Stimulated activated CD4-positive, alpha-beta T cell treated with anti-CD3 and anti-CD28 coated beads, Interleukin-4, amount 100 ng/mL, for 4 hours (primary cell): ENCODE measurements at places on chromosomes 1 and 21.

GRCh38 chr1:55580845-55581332 lies 365.7 kb upstream of the USP24 start:
- DNase-seq = no peak

DNA sequence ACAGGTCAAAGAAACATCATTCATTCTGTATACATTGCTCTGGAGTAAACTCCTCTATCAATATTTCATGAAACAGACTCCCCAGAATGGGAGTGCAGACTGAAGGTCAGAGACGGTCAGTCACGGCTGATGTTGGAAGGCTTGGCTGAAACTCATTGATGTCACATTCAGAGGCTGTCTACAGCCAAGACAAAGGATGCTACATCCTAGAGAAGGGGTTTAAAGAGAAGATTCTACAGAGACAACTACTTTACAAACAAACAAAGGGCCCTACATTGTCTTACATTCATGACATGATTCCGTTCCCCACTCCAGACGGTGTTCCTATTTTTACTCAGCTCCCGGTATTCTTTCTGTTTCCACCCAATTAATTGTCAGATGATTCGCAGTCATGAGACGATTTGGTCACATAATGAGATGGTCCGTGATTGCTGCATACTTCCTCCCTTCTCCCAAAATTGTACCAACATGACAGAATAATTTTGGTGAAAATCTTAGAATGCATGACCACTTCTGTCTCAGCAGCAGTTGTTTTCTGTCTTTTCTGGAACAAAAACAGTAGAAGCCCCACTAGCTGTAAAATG lies 73.8 kb upstream of the VAV3 start:
- DNase-seq = no peak

DNA sequence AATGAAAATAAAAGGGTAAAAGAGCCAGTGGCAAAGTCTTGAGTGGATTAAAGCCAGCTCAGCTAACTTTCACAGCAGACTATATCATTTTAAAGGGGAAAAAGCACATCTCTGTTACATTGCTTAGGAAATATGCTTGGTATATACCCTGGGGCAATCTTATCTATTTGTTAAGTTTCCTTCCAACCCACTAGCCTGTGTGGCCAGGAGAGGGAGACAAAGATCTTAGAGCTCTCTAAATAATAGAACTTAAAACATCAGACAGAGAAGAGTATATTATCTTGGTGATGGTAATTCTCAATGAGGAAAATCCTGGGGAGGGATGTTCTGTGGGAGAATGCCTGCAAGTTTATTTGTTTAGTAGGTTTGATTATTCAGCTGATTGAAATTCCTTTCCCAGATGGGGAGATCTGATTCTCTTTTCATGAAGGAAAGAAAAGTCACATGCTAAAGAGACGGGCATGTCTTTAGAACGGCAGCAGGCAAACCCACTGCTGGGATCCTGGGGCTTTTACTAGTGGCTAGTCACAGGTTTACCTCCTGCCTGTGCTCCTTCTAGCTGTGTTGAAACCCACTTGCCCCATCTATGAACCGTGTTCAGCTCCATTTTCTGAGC lies 3.6 kb downstream of the KCNE2 start:
- DNase-seq = peak; percentile 6

GRCh38 chr1:201266774-201267173 lies 16.5 kb upstream of the PKP1 start:
- DNase-seq = no peak

DNA sequence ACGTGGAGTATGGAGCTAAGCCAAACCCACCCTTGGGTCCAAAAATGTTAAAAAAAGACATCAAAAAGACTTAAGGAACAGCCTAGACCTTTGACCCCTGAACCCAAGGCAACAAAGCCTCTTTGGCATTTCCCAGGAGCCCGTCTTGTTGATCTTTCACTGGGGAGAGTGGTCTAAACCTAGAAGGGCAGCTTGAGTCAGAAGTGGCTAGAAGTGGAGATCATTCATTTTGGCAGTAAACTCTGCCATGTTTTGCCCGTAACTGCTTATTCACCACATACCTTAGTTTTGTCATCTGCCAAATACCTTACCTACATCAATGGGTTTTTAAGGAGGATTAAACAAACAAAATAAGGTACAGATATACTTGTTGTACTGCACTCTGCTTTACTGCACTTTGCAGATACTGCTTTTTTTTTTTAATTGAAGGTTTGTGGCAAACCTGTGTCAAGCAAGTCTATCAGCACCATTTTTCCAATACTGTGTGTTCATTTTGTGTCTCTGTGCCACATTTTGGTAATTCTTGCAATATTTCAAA lies 1.7 kb upstream of the CTSE start:
- no peak for DNase-seq

- no peak for DNase-seq
These were observed 82.2 kb downstream of the FMN2 start for GRCh38 chr1:240173836-240174235.

GRCh38 chr1:108893141-108893530 lies 16.4 kb downstream of the GPSM2 start:
- DNase-seq = no peak

GRCh38 chr1:40783001-40783905 lies at the start of gene KCNQ4:
Gene KCNQ4 (plus strand): TSS chr1:40783787. CDS start chr1:40784094, 307 bp downstream.
- peak; percentile 34 for DNase-seq

- DNase-seq = no peak
These were observed 197.4 kb downstream of the ADGRL2 start for GRCh38 chr1:81998165-81998564.

DNA sequence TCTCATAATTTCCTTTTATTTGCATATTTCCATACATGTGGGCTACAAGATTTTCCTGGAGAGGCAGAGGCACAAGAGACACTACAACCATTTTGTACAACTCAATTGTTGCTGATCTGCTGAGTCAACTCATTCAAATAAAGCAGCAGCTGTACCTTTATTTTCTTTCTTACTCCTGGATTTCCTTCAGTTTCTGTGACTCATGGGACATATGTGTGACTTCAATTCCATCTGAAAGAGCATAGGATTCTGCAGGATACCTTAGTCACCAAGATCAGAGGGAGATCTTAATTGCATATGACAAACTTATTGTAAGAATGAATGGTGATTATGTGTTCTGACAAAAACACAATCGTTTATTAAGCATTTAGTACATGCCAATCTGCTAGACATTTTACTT lies 2219.4 kb downstream of the NCAM2 start:
- no peak for DNase-seq

DNA sequence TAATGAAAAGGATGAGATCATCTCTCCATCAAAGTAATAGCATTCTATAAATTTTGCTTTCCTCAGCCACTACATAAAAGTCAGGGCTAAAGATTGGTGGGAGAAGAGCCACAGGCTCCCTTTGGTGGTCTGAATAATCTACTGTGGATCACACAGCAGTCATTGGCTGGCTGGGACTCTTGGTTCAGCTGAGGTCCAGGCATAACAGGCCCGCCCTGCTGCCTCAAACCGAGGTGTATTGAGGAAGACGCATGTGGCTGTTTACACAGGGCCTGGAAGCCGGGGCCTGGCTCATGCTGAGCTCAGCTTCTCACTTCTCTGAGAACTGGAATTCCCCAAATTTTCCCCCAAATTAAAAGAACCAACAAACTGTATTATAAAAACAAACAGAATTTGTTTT lies 139.2 kb downstream of the PTPRC start:
- no peak for DNase-seq

DNA sequence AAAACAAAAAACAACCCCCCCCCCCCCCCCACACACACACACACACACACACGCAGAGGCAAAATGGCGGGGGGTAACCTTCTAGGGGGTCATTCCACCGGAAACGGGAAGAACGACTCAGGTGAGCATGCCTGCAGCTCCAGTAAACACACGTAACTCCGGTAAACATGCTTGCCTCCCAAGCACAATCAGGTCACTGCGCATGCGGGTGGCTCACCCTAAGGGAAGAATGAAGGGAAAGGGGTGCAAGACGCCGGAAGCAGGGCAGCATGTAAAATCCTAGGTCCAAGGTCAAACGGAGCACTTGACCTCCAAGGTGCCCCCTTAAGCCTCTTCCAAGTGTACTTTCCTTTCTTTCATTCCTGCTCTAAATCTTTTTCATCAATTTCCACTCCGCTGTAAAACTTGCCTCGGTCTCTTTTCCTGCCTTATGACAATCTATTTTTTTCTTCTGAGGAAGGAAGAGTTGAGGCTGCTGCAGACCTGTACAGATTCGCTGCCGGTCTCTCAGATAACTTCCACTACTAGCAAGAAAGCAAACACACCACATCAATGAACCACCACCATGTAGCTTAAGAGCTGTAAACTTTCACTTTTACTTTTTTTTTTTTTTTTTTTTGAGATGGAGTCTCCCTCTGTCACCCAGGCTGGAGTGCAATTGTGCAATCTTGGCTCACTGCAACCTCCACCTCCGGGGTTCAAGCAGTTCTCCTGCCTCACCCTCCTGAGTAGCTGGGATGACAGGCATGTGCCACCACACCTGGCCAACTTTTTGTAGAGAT lies 21.0 kb upstream of the CBR3 start:
- DNase-seq = peak; percentile 29

- DNase-seq = no peak
These were observed 52.2 kb downstream of the EPB41 start for GRCh38 chr1:28966617-28967016.

GRCh38 chr1:93827128-93827527 lies 51.9 kb downstream of the DNTTIP2 start:
- DNase-seq = no peak
